Smooth muscle cell of bladder (primary cell): ENCODE measurements at places on chromosomes 6 and 20. TPM values are rescaled to one million over a fixed set of nuclear protein-coding genes. Genes with fewer than 3 reads are reported as not detected.

SPDEF gene
- total RNA-seq, result under 0.01 TPM in 1 of 2 replicates, not detected in the other

SUMO4 gene
- total RNA-seq, result 1.1 and 1.3 TPM in 2 replicates

SLC25A27 gene
- 16.1 and 17.5 TPM in 2 replicates for total RNA-seq

SLC26A8 gene
- 0.09 and 0.14 TPM in 2 replicates for total RNA-seq

APCDD1L gene
- 7.0 and 14.1 TPM in 2 replicates for total RNA-seq

NNAT gene
- 0.14 TPM in 1 of 2 replicates, not detected in the other for total RNA-seq

JAG1 gene
- total RNA-seq, result 19.1 and 26.6 TPM in 2 replicates

OXT gene
- 0.18 and 0.28 TPM in 2 replicates for total RNA-seq

SLC17A4 gene
- not detected in 2 replicates for total RNA-seq

GRM1 gene
- total RNA-seq, result under 0.01 TPM in 2 replicates

BNIP5 gene
- total RNA-seq, result not detected in 2 replicates

GGTLC1 gene
- not detected in 2 replicates for total RNA-seq

TP53INP2 gene
- total RNA-seq, result 1.8 and 2.2 TPM in 2 replicates

RTN4IP1 gene
- total RNA-seq, result 4.1 and 5.6 TPM in 2 replicates

MUC22 gene
- total RNA-seq, result not detected in 2 replicates

PHF20 gene
- 18.8 and 21.4 TPM in 2 replicates for total RNA-seq
